Osteocyte (in vitro differentiated cells): ENCODE measurements at places on chromosomes 3 and 15. TPM values are rescaled to one million over a fixed set of nuclear protein-coding genes. Genes with fewer than 3 reads are reported as not detected.

The GPR87 gene
- total RNA-seq = not detected in 2 replicates

The ARRDC4 gene
- 14.9 and 15.3 TPM in 2 replicates for total RNA-seq

The TERC gene
- 1.5 TPM in 1 of 2 replicates, not detected in the other for total RNA-seq

GRCh38 chr3:188322135-188322887, 168.4 kb downstream of the LPP start:
- peaks cover 33% of the 10 kb centered on the region for H3K4me1 ChIP-seq
- no peak for DNase-seq
- H3K4me3 ChIP-seq = no peak overlapping the region
- H3K27ac ChIP-seq = no peak overlapping the region
- no peaks in the 10 kb centered on the region for H3K27me3 ChIP-seq
- H3K36me3 ChIP-seq = peaks cover 16% of the 10 kb centered on the region
